Daoy (cell line): ENCODE measurements at places on chromosomes 1 and 21. TPM values are rescaled to one million over a fixed set of nuclear protein-coding genes. Genes with fewer than 3 reads are reported as not detected.

DNA sequence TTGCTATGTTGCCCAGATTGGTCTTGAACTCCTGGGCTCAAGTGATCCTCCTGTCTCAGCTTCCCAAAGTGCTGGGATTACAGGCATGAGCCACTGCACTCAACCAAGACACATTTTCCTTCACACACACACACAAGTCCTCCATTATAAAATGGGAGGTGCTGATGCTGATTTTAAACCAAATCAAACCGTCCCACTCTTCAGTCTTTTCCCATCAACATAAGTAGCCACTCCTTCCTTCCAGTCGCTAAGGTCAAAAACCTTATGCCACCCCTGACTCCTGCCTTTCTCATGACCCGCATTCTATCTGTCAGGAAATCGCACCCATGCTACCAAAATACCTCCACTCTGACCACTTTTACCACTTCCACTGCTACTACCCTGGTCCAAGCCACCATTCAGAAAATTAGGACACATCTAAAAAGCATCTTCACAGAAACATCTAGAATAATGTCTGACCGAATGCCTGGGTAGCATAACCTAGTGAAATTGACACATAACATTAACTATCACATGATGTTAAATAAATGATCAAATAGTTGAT lies 28.0 kb upstream of the IFNGR2 start:
- no peak for DNase-seq

DNA sequence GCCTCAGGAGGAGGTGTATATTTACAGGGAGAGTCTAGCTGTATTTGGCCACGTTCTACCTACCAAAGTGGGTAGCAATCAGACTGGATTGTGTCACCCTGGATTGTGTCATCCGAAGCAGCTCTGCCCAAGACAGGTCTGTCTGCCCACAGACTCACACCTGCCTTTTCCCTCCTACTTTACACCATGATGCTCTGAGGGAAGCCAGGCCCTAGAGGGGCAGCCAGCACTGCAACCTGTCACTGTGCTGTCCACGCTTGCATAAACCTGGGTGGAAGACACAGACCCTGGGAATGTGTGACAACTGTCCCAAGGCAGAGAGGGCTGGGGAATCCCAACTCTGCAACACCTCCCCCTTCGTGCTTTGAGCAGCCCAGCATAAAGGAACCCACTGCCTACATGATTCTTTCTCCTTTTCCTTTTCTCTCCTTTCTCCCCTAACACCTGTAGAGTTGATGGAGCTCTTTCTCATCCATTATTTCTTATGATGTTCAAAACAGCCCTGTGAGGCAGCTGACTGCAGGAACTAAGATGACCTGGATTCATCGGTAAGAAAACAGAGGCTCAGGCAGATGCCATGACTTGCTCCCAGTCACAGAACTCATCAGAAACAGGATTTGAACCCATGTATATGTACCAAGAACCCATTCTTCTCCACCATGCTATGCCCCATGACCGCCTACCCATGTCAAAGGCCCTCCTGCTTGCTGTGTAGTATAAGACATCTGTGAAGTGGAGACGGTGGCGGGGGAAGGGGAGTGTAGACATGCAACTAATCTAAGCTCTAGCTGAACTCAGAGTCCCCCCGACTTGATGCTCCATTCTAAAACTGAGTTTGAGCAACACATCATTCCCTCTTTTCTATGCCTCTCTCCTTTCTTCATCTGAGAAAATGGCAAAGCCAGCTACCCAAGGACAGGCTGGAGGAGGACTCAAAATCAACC lies 55.9 kb downstream of the ITPKB start:
- no peak for DNase-seq

DNA sequence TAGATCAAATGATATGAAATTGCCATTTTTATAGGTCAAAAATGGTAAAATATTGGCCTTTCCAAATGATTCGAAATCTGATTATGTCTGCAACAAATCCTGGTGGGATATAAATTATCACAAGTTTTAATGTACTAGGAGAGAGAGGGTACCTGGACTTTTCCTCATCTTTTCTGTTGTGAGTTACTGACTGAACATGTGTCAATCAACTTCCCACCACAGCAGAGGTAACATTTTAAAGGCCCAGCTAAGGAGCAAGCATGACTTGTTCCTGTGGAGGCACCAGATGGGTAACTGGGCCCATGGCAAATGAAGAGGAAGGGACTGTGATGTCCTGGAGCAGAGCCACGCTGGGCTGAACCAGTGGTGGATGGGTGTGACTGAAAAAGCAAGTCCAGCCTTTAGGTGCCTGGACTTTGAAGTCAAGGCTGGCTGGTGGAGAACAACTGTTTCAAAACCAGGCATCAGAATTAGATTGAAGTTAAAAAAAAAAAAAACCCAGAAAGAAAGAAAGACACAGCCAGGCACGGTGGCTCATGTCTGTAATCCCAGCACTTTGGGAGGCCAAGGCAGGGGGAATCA lies 6.6 kb downstream of the MR1 start:
- no peak for DNase-seq

DNA sequence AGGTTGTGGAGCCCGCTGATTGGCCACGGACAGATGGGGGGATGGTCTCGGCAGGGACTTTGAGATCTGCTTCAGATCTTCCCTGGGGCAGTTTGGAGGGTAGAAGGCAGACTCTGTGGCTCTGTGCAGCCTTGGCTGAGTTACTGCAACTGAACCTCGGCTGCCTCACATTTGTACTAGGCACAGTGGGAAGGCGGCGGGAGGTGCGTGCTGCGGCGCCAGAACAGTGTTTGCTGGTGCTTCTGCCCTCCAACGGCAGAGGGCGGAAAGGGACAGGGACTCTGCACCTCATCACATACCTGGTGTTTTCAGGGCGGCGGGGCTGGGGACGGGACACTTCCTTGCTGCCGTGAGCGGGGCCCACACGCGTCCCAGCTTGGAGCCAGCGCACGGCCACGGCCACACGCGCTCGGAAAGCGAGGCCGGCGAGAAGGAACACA lies 26.2 kb downstream of the SLC66A1 start:
- no peak for DNase-seq

DNA sequence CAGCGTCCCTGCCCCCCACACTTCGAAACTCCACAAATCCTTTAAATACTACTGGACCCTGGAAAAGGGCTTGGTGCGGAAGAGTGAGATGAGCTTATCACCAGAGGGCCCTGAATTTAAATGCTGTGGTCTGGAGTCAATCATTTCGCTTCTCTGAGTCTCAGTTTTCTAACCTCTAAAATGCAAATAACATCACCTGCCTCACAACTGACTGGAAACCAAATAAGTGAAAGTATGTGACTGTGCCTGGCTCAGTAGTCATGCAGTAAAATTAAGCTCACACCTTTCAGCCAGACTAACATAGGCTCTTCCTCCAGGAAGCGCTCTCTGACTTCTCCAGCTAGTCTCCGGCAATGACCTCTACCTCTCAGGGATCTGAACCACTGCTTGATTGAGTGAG lies 4.2 kb downstream of the GJA4 start:
- DNase-seq, result no peak

GRCh38 chr1:204977318-204977717 lies 65.7 kb upstream of the CNTN2 start:
- DNase-seq, result no peak

Gene COL11A1
- total RNA-seq, result not detected in 2 replicates

DNA sequence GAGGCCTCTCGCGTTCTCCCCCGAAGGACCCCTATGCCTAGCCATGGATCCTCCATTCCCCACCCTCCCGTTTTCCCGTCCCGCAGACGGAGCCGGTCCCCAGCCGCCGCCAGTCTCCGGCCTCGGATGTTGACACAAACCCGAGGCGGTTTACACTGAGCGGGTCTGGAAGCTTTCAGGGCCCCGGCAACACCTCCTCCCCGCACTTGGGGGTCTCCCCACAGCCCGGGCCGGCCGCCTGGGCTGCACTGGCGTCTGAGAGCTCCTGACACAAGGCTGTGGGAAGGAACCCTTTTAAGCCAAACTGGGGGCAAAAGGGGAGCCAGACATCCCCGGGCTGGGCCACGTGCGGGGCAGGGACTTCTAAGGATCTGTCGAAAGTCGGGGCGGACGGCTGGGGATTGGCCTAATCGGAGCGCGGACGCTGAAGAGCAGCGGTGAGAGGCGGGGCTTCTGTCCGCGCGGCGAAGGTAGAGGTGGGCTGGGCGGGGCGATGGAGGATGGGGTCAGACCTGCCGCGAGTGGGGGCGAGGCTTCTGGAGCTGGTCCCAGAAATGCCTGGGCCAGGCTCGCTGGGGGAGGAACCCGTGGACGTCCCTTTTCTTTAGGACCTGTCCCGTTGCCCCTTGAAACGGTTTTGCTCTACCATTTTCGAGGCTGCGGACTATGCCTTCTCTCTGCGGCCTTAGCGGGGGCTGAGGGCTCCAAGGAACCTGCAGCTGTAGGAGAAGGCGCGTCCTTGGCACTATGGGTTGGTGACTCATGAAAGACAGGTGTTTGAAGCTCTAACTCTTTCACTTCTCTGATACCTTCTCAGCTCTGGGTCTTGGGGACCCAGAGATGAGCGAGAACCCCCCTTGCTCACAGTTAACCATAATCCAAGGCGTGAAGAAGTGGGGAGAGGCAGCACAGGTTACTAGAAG lies 1.2 kb upstream of the HPCAL4 start:
- no peak for DNase-seq

Gene SH3BGR
- total RNA-seq, result 4.3 and 4.6 TPM in 2 replicates

Gene SLAMF9
- 0.77 TPM in 1 of 2 replicates, not detected in the other for total RNA-seq

Gene TRIM17
- not detected in 2 replicates for total RNA-seq

DNA sequence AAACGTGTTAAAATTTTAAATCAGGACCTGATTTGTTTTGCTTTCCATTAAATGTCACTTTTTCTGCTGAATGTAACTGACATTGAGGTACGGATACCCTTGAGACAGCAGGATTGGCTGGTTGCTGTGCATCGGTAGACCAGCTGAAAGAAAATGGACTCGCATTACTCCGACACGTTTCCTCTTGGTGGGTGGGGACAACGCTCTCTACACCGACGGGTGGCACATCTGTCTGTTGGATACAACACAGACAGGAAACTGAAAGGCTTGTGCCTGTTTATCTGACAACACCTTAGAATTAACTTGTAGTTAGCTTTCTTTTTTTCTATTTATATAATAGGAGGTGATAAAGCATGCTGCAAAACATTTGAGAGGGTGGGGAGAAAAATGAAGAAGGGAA lies 19.4 kb downstream of the PRPF38A start:
- DNase-seq, result no peak

GRCh38 chr1:14866911-14867612 lies 268.6 kb downstream of the KAZN start:
- no peak for DNase-seq

DNA sequence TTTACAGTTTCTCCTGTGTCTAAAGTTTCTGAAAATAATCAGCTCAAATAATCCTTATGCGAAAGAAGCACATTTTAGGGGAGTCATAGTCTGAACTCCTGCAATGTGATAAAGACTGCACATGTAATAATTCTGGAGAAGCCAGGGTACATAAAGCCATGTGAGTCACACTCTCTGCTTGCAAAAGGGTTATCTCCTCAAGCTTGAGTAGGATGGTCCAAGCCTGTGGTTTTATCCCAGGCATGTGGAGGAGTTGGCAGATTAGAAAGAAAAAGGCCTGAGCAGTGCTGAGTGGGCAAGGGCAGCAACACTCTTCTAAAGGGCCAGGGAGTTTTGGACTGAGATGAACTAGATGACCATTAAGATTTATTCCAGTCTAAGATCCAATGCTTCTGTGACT lies 220.4 kb downstream of the RHOU start:
- peak; percentile 56 for DNase-seq
